Stimulated activated CD8-positive, alpha-beta memory T cell treated with anti-CD3 and anti-CD28 coated beads, Interleukin-4, amount 100 ng/mL, for 1 hour (primary cell): ENCODE measurements at places on chromosomes 3 and 15.

DNA sequence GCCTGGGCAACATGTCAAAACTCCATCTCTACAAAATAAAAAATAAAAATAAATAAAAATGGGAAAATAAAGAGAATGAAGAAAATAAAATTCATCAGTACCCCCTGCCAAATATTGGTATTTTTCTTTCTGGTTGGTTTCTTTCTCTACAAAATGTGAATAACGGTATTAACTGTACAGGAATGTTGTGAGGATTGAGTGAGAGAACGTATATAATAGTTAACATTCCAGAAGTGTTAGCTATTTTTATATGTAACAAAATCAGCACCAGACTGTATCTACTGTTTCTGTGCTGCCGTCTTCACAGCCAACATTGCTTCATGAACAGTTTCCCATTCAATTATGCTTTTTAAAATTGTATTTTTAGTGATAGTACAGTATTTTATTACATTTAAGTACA lies 25.5 kb upstream of the RNU6-1 start:
- no peak for DNase-seq

- DNase-seq, result no peak
Measured at GRCh38 chr3:108093616-108094015, 2.8 kb upstream of the CD47 start.

- no peak for DNase-seq
Measured at GRCh38 chr3:182979674-182980191, 605 bp downstream of the DCUN1D1 start.

DNA sequence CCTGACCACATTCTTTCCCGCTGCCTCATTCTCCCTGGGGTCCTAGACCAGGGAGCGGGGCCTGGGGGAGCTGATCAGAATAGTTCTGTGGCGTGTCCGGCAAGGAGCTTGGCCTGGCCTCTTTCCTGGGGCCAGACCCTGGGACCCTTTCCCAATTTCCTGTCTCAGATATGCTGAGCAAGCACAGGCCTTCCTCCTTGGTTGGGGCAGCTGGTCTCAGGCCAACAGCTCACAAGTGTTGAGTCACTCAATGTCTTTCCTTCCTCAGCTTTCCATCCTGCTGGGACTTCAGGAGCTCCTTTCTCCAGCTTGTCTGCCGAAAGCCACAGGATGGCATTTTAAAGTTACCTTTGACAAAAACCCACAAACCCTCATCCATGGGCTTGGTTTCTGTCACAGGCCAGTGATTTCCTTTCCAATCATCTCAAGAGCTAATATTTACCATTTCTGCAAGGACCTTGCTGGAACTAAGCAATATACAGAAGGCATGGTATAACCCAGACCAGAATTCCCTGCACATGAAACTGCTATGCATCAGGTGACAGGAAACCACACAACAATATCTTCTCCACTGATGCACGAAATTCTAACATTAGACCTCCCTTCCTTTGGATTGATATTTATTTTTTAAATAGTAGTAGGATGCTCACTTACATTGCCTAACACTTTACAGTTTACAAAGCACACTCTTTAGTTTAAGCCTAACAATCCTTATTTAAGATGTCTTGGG lies 19.5 kb upstream of the TIMP4 start:
- DNase-seq, result no peak
